ENCODE measurements at places on chromosomes 1 and 21.

GRCh38 chr1:5424802-5425703, 567.2 kb downstream of the NPHP4 start:
- no peak for DNase-seq

DNA sequence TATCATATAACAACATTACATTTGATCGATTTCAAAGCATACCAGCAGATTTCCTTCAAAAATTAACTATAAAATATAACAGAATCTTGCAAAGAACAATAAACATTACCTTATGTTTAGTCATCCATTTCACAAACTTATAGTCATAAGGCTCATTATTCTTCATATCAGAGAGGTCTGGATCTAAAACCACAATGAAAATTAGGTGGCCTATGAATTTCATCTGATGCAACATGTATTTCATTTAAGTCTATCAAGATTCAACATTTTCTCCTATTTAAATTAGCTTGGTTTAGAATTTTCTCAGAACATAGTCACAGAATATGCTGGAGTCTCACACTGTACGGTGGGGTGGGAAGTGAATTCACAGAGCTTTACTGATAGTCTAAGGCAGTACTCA, 49.2 kb downstream of the KYAT3 start:
- DNase-seq: no peak

- DNase-seq: peak; percentile 67
Observed at GRCh38 chr1:43073490-43074230, 98.4 kb downstream of the EBNA1BP2 start.

DNA sequence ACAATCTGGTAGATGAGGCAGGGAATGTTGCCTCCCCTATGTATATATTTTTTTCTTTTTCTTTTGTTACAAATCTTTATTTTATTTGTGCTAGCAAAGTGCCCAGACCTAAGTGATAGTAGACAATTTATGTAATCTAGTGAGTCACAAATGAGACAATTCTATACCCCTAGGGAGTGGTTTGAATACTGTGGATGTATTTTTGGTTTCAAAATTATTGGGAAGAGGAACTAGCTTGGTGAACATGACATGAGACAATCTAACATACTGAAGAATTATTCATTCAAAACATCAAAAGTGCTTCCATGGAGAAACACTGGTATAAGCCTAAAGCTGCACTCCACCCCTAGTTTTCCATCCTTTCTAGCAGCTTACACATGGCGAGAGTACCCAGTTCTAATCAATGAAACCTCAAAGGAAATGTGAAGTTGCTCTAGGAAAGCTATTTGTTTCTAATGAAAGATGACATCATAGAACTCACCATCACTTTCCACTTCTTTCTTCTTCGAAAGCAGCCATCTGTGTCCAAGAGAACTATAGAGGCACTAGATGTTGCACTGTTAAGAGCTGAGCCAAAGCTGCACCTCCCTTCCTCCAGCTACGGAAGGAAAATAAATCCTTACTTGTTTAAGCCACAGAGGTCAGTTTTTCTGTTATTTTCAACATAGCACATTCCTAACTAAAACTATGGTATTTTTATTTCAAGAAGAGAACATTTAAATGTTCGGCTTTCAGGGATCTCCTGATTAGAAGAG, 764.6 kb downstream of the LTN1 start:
- no peak for DNase-seq

DNA sequence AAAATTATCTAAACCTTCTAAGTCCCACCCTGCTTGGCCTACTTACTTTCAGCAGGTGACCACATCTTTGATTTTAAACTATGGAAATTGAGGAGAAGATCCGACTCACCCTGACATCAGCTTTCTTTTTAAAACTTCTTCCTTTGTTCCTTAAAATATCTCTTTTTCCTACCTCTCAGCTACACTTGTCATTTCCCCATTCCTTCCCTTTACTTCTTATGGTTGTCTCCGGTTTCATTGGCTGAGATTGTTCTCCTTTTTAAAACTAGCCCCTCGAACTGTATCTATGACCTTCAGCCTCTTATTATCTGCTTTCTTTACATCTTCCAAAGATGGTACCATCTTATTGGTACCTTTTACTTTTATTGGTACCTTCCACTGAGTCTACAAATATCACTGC, 87.8 kb upstream of the NRIP1 start:
- no peak for DNase-seq

- no peak for DNase-seq
Observed at GRCh38 chr1:46148318-46148717, 15.9 kb upstream of the PIK3R3 start.

- no peak for DNase-seq
Observed at GRCh38 chr1:241658081-241658793, 6.2 kb downstream of the WDR64 start.

GRCh38 chr1:212479188-212479587, 46.5 kb downstream of the NENF start:
- DNase-seq: no peak

- no peak for DNase-seq
Observed at GRCh38 chr1:185966471-185966870, 232.3 kb downstream of the HMCN1 start.

GRCh38 chr1:111747282-111747734, 8.1 kb upstream of the INKA2 start:
- DNase-seq: peak; percentile 84

DNA sequence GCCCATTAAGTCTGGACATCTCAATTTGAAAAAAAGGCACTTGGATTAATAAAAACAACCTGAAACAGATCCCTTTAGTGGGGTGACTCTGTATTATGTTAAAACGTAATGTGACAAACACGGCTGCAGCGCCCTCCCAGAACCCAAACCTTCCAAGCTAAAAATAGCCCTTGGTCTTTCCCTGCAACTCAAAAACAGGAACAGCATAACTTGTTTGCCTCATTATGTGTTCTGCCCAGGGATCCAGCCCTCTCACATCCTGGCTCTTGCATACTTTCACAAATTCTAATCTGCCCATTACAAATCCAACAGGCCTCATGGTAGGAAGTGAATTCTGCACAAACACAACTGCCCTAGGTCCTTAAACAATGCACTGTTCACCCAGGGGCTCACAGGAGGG, 94.7 kb upstream of the GADD45A start:
- DNase-seq: no peak

DNA sequence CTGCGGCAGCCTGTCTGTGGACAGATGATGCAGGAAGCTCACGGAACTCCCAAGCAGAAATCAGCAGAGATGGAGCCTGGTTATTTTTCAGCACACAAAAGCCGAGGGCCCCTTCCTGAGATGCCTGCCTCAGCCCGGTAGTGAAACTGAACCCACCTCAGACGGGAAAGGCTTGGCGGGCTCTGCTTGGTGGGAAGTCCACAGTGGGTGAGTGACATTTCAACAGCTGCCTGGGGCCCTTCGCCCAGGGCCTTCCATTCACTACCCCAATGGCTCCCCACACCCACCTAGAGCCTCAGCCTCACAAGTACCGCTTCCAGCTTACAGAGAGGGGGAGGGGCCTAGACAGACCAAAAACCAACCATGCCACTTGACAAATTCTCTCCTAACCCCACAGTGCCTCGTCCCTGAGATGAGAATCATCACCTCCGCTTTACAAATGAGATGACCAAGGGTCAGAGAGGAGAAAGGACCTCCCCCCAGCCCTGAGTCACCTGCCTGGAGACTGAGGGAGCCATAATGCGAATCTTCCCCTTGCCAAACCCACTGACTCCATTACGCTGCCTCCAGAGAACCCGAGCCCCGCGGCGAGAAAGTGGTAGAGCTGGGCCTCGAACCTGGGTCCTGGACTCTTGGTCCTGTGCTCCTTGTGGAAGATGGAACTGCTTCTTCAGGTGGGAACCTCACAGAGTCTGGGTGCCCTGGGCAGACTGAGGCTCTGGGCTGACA, 3.4 kb upstream of the ECE1 start:
- DNase-seq: no peak

GRCh38 chr1:41754540-41754939, 164.2 kb downstream of the HIVEP3 start:
- no peak for DNase-seq

GRCh38 chr1:50852889-50853288, 107.2 kb downstream of the FAF1 start:
- DNase-seq: no peak

DNA sequence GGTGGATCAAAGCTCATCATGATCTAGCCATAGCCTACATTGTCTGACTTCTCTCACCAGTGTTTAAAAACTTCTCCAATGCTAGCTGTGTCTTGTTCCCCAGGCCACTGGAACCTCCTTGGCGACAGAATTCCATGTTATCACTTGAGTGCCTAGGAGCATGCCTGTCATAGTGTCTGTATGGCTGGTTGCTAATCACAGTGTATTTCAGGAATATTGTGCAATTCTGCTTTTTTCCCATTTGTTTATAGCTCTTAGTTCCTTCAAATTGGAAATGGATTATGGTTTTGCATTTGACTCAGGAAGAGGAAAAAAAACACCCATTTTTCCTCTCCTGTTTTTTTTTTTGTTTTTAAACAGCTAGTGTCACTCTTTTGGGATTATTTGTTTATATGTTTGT, 25.5 kb downstream of the ROR1 start:
- no peak for DNase-seq

DNA sequence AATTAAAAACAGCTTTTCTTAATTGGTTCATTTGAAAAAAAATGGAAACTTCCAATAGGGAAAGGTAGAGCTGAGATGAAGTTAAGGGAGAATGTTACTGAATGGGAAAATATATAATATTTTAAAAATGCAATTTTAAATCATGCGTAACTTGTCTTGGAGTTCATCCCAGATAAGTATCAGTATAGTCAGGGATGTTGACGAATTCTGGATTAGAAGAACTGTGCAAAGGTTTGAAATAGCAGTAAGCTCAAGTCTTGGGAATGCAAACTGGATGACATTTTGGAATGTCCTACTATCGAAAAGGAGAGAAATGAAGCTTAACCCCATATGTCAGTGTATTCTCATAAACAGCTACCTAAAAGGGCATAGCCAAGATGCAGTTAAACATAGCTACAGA, 4.0 kb upstream of the ST6GALNAC3 start:
- DNase-seq: no peak

GRCh38 chr1:15151377-15151806, 2.2 kb upstream of the TMEM51 start:
- peak; percentile 83 for DNase-seq

DNA sequence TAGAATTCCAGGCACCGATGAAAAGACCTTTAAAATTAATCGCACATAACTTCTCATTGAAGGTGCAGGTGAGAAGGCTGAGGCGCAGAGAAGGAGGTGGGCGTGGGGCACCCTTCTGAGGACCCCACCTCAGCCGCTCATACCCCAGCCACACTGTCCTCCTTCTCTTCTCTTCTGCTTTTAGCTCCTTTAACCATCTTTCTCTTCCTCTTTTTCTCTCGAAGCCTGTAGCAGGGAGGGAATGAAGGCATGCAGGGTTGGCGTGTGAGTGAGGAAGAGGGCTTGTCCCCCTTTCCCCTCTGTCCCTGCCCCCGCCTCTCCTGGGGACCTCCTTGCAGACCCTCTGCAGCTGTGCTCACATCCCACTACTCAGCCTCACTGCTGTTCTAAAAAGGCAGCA, 57.8 kb upstream of the CACNA1E start:
- DNase-seq: no peak

- no peak for DNase-seq
Observed at GRCh38 chr21:27108701-27109100, 141.8 kb upstream of the ADAMTS5 start.

GRCh38 chr1:175364424-175365076, 172.0 kb upstream of the KIAA0040 start:
- no peak for DNase-seq

DNA sequence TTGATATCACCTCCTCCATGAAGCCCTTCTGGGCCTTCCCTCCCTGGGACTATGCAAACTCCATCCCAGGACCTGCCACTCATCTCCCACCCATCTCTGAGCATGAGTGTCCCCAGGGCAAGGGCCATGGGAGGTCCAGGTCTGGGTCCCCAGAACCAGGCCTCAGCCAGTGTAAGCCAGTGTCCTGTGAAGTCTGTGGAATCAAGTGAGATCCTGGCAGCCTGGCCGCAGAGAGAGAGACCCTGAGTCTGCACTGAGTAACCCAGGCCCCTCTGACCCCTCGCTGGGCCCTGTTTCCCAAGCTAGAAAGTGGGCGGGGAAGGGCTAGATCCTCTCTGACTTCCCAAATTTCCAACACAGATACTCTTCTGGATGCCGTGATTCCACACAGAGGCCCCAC, 132.7 kb downstream of the DMRTB1 start:
- DNase-seq: no peak

DNA sequence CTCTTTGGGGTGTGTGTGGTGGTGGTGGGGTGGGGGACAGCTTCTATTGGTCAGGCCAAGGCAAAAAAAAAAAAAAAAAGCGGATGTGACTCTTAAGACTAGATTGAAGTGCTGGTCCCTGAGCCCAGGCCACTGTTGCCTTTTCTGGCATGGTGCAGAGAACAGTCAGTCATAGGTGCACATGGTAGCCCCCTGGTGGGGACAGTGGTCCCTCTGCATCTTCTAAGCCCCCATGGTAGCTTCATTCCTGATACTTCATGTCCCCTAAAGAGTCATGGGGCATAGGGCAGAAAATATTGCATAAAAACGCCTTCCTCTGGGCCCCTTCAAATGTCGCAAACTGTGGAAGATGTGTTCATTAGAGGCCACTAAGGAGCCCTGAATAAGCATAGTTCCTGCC, 371.8 kb downstream of the NPHP4 start:
- no peak for DNase-seq

DNA sequence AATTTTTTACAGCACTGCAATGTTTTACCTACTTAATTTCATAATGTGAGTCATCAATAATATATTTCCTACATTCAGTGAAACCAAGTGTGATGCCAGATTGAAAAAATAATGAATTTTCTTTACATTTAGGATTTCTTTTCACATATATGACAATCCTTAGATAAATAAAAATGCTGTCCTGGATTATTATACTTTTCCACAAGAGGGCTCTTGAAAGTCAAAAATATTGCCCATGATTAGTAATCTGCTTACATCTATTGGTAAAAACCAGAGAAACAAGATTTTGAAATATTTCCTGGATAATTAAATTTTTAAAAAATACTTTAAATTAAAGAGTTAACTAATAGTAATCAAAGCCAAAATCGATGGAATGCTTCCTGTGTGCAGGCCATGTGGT, 86.8 kb upstream of the PLPPR4 start:
- no peak for DNase-seq

DNA sequence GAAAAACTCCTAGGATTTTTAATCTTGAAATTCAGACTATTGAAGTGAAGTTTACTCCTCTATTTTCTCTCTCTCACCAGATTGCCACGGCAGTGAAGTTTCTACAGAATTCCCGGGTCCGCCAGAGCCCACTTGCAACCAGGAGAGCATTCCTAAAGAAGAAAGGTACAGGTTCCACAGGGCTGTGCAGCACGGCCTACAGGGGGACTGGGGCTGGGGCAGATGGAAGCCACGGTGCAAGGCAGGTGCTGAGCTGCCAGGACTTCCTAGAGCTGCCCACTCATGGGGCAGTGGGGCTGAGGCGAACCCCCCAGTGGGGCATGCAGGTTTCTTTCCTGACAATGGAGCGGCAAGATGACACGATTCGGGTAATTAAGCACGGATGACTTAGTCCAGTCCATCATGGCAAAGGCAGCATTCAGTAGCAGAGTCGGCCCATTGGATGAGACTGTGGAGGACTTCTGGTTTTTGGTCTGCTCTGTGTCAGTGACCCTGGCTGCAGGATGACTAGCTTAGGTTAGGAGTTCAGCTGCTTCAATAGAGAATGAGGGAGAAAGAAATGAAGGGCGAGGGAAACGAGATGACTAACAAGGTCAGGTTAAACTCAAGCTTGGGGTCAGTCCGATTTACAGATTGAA, 61.5 kb downstream of the PEX14 start:
- DNase-seq: no peak
